ENCODE measurements at places on chromosomes 2 and 18.

DNA sequence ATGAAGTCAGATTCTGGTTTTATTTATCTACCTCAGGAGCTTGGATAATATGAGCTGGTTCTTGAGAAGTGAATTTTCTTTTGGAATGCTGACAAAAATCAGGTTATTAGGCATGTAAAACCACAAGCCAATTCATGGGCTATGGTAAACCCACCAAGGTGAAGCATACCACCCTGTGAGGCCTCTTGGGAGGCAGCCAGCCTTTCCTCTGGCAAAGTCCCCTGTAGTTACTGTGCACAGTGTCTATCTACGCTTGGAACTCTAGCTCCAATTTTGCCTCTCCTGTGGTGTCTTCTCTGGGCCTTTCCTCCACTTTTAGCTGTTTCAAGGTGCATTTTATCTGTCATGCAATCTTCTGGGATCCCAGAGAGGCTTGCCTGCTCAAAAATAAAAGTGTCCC lies 242.7 kb upstream of the ZSWIM2 start:
- DNase-seq: no peak

DNA sequence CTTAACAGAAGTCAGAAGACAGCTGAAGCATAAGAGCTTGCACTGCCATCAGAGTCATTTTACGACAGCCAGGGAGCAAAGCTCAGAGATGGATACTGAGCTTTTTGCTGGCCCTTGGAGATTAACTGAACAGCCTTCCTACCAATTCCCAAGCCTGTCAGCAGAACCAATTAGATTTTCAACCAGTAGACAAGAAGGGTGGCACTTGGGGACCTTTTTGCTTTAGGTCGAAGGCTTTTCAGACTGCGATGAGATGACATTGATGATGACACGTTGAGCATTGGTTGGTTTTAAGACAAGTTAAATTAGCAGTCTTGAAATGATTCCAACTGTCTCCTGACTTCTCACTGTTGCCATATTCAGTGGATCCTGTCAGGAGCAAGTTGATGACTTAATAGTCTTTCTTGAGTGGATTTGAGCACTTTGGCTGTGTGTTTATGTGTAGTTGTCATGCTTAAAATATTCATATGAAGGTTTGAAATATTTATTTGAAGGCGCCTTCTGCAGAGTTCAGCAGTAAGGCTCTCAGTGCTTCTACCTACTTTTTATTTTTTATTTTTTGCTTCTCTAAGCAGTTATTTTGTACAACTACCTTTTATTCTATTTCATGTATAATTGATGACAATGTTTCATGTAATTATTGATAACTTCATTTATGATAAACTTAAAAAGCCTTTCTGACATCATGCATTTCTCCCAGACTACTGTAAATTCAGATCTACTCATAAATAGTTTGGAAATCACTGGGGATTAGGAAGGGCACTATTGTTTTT lies 256.7 kb downstream of the CAMKMT start:
- DNase-seq: no peak

- DNase-seq: no peak
These were observed 47.8 kb downstream of the TMEM17 start for GRCh38 chr2:62458206-62458641.

- DNase-seq: no peak
These were observed 30.2 kb upstream of the MTX2 start for GRCh38 chr2:176239031-176239430.

- no peak for DNase-seq
These were observed 15.1 kb upstream of the WDR33 start for GRCh38 chr2:127826047-127826446.

GRCh38 chr2:81692566-81692965 lies 1388.0 kb upstream of the LRRTM1 start:
- DNase-seq: no peak

- no peak for DNase-seq
These were observed 266.6 kb upstream of the ID2 start for GRCh38 chr2:8414946-8415879.

DNA sequence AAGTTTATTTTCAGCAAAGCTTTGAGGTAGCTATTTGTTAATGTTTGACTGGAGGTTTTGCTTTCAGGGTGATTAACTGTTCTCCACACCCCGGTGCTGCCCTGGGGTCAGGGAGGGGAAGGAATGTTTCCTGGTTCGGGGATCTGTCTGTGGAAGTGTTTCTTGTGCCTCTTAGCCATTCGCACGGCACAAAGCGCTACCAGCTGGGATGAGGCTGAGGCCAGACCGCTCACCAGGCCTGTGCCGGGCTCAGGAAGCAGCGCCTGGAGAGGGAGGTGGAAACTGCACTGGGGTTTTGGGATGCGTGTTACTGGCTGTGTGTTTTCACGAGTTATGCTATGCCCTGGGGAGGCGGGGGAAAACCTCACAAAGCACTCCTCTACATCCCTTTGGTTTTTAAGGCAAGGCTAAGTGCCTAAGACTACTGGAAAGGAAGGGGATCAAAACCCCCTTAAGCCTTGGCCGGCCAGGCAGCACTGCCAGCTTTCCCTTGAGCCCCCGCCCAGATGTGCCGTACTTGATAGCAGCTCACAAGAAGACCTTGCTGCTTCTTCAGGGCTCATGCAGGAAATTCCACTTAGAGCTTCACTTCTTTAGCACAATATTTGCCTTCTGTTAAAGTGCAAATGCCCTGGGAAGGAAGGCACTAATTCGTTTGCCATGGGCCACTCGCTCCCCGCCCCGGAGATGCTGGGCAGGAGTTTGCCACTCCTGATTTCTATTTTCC lies 65.7 kb upstream of the CNGA3 start:
- DNase-seq: no peak

DNA sequence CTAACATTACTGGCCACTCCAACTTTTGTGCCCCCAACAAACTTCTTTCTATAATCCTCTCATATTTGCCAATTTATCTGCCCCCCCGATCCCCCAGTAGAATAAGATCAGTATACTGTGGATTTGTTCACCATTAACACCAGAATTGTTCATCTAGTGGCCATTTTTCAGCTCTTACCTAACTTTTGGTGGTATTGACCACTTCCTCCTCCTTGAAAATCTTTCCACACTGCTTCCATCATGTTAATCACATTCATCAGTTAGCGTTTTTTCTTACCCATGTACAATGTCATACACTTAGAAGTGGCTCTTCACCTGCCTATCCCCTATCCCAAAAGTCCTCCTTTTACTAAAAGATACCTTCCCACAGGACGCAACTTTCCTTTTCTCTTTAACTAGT lies 6.1 kb downstream of the IMPACT start:
- no peak for DNase-seq

GRCh38 chr2:85892216-85892944 lies 3.6 kb upstream of the ST3GAL5 start:
- no peak for DNase-seq

DNA sequence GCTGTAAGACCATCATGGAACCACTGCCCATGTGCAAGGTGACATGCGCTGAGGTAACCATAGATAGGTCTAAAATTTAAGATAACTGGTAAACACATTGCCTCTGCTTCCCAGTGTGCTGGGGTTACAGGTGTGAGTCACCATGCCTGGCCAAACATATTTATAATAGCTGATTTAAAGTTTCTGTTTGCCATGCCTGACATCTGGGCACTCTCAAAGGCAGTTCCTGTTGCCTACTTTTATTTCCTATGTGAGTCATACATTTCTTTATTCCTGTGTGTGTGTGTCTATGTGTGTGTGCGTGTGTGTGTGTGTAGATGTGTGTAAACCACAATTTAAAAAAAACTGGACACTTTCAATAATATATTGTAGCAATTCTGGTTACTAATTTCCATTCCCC lies 415.2 kb upstream of the NETO1 start:
- DNase-seq: no peak

GRCh38 chr2:168210895-168211570 lies 36.4 kb downstream of the STK39 start:
- no peak for DNase-seq

DNA sequence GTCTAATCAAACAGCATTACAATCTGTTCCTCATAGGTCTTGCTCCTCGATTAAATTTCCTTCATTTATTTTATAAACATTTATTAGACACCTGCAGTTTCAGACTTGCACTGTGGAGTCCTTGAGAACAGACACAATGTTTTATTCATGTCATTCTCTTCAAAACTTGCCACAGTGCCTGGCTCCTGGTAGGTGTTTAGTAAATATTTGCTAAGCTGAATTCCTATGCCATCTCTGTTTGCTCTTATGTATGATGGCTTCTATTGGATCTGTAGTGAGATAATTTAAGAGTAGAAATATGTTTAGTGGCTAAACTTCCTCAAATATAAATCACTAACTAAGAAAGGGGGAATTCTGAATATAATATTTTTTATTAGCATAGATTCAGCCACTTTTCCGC lies 61.4 kb downstream of the LRATD1 start:
- DNase-seq: no peak

All from activated gamma-delta T cell (primary cell).